ENCODE measurements at places on chromosomes 2 and 18.

DNA sequence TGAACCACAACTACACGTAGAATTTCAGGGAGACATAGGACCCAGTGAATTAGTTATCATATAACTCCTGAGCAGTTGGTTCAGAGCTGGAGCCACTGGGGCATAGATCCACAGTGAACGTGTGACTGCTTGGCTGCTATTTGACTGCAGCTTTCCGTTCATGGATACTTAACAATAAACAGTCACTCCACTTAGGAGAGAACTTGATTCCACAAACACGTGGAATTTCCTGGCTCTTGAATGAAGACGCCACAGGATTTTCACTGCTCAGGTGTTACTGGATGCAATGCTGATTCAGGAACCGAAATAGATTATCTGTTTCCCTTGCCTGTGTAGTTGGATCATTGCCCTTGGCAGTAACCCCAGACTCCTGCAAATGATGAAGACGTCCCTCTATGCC lies 679.1 kb upstream of the ZEB2 start:
- DNase-seq, result no peak

GRCh38 chr18:77777163-77777562 lies 527.5 kb downstream of the GALR1 start:
- no peak for DNase-seq

DNA sequence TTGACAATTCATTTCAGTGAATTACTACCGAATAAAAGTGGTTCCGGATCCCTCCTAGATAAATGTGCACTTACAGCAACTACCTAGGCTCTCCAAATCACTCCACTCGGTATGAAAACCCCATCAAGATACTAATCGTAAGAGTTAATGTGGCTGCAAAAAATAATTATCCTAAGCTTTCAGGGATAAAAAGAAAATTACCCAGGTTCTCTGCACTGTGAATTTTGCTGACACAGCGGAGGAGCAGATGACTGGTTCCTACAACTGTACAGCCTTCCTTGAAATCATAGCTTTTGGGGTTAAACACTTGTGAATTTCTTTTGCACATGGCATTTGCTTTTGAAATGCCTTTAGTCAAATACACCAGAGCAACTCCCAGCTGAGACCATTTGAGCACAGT lies 104.7 kb downstream of the CD226 start:
- no peak for DNase-seq

DNA sequence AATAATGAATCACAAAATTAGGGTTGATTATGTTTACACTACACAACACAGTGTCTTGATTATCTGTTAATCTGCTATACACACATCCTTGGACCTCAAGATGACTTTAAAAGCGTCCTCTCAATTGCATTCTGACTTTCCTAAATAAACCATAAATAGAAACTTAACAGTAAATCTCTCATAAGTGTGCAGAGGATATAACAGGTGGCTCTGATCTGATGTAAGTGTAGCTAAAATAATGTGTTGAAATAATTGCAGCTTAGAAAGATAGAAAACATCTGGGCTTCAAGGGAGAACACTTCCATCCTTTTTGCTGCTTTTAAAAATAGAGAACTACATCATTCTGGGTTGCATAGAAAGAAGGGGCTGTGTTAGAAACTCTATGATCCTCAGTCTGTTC lies 78.4 kb upstream of the EFEMP1 start:
- no peak for DNase-seq

DNA sequence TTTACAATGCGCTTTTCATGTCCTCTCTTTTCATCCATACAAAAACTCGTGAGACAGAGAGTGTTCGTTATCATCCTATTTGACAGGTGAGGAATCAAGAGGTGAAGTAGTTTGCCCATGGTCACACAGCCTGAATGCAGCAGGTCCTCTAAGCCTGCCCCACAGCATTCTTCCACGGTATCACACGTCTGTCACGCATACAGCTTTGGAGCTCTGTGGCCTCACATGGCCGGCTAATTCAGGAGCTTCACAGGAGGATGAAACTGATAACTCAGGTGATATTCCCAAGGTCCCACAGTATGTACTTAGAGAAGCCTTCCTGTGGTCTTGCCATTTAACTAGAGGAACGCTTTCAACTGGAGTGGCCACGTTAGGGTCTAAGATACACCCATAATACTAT lies 59.0 kb downstream of the MYO5B start:
- DNase-seq, result no peak

- no peak for DNase-seq
These were observed 100.4 kb upstream of the RND3 start for GRCh38 chr2:150587547-150588505.

DNA sequence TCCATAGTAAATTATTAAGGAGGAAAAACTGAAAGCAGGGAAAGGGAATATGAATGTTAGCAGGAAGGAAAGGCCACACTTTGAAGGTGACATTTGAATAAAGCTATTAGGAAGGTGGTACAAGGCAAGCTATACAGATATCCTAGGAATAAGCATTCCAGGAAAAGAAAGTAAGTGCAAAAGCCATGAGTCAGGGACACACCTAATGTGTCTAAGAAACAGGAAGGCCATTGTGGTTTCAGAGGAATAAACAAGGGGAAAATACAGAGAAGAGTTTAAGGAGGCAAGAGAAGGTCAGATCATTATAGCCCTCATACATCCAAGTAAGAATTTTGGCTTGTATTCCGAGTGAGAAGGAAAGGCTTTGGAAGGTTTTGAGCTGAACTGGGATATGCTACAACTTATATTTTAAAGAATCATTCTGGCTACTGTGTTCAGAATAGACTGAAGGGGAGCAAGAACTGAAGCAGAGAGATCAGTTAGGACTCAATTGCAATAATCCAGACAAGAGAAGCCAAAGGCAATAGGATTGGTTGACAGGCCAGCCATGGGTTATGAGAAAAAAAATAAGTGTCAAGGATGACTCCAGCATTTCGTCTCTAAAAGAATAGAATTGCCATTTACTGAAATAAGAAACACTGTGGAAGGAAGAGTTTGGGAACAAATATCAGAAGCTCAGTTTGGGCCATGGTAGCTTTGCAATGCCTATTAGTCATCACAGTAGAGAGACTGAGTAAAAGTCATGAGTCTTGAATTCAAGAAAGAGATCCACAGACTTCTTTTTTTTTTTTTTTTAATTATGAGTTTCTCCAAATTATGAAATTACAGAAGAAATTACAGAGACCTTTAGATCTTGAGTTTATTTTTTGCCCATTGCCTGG lies 11.3 kb downstream of the RAD51AP2 start:
- no peak for DNase-seq

GRCh38 chr2:67455219-67456142 lies 58.3 kb downstream of the ETAA1 start:
- no peak for DNase-seq

GRCh38 chr2:135532581-135532980 lies 1.3 kb downstream of the R3HDM1 start:
- no peak for DNase-seq

DNA sequence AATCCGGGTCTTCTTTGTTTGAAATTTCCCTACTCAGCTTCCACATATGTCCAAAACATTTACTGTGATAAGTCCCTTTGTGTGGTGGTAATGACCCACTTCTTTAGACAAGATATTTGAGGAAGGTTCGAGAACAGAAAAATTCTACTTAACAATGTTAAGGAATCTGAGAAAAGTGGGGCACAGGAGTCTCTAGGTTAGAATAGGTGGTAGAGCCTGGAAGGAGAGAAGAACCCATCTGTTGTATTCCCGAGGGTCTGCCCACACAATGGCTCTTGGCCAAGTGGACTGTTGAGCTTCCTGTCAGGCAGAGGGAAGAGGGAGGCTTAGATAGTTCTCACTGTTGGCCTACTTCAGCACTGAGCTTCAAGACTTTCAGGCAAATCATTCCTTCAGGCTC lies 4.3 kb downstream of the IGFBP2 start:
- no peak for DNase-seq

DNA sequence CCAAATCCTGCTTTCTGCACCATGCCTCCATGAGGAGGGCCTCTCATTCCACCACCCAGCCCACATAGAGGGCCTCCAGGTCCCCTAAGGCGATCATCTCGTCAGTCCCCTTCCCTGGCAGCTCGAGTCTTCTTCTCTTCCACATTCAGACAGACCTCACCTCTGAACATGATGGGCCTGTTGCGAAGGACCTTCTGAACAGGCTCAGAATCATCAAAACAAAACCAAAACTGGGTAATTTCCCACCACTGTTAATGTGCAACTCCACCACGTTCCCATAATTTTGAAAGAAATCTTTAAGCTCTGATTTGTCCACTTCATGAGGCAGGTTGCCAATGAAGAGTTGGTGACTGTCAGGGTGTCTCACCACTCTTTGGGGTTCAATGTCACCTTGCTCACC lies 20.4 kb downstream of the ZRANB3 start:
- DNase-seq, result no peak
